ENCODE measurements at places on chromosomes 7 and 10. TPM values are rescaled to one million over a fixed set of nuclear protein-coding genes. Genes with fewer than 3 reads are reported as not detected.

Gene FAM241B
- total RNA-seq, result 0.18 TPM

Gene UBE2D4
- 6.1 TPM for total RNA-seq

Gene STEAP4
- under 0.01 TPM for total RNA-seq

Gene GPR22
- total RNA-seq, result 0.71 TPM

Gene EPHB4
- 53.0 TPM for total RNA-seq

Gene LIPF
- total RNA-seq, result not detected

Gene VPS37D
- 3.7 TPM for total RNA-seq

Gene DLX6
- total RNA-seq, result not detected
